ENCODE measurements at places on chromosomes 2 and 18. TPM values are rescaled to one million over a fixed set of nuclear protein-coding genes. Genes with fewer than 3 reads are reported as not detected.

Gene REG3G
- total RNA-seq: not detected

Gene GPR39
- total RNA-seq: 13.4 TPM

- H3K27ac ChIP-seq: no peak overlapping the region
- H3K4me1 ChIP-seq: no peaks in the 10 kb centered on the region
- no peak for DNase-seq
- no peaks in the 10 kb centered on the region for H3K27me3 ChIP-seq
- no peaks in the 10 kb centered on the region for H3K36me3 ChIP-seq
These were observed 230.7 kb downstream of the AFF3 start for GRCh38 chr2:99911736-99912135.

DNA sequence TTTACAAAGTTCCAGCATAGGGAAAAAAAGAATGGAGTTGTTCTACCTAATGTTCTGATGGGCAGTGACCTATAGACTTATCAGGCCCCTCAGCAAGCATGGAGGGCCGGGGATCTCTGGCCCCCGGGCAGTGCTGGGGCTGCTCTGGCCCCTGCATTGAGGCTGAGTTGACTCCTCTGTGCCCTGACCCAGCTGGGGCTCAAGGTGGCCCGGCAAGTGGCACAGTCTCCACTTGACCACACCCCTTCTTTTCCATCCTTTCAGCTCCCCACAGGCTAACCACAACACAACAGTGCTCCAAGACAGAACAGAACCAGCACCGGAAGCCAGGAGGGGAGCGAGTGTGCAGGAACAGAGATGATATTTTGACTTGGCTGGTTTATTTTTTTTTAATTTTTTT, 19.9 kb downstream of the TOGARAM2 start:
- no peaks in the 10 kb centered on the region for H3K36me3 ChIP-seq
- peaks cover 7% of the 10 kb centered on the region for H3K4me1 ChIP-seq
- H3K4me3 ChIP-seq: no peak overlapping the region
- no peaks in the 10 kb centered on the region for H3K27me3 ChIP-seq
- no peak for DNase-seq

All from upper lobe of right lung (tissue), 1 donor.